ENCODE measurements at places on chromosomes 2 and 18.

DNA sequence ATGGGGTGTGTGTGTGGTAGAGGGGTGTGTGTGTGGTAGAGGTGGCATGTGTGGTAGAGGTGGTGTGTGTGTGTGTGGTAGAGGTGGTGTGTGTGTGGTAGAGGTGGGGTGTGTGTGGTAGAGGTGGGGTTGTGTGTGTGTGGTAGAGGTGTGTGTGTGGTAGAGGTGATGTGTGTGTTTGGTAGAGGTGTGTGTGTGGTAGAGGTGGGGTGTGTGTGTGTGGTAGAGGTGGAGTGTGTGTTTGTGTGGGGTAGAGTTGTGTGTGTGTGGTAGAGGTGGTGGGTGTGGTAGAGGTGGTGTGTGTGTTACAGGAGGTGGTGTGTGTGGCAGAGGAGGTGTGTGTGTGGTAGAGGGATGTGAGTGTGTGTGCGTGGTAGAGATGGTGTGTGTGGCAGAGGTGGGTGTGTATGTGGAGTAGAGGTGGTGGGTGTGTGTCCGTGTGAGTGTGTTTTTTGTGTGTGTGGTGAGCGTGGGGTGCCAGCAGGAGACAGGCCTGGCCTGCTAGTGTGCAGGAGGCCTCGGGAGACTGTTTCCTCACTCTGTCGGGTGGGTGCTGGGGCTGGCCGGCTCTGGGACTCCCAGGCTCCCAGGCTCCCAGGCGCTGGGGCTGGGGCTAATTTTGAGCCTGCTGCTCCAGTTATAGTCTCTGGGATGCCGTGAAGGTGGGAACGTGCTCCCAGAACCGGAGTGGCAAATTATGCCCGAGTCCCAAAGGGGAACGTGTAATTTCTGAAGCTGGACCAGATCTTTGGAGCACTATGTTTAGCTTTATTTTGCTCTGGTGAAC lies 165.2 kb downstream of the DYSF start:
- DNase-seq = no peak

- DNase-seq = no peak
Observed at GRCh38 chr2:149226790-149227189, 103.6 kb upstream of the LYPD6 start.

GRCh38 chr18:45856531-45856930 lies 31.1 kb downstream of the SIGLEC15 start:
- no peak for DNase-seq

DNA sequence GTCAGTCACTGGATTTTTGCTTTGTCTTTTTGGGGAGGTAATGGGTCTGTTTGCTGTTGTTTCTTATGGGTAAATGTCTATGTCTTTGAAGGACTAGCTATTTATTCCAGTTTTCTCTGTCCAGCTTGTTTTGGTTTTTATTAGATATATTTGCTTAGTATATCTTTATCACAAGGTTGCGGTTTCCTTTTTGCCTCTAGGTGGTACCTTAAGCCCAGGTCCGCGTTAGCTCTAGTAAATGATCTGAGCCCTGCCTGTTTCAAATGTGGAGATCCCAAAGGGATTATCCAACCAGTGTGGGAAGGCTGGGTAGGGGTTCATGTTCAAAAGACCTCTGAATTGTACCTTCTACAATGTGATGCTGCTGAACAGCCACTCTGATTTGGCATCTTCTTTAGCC lies 114.5 kb downstream of the MYO3B start:
- DNase-seq = no peak

GRCh38 chr2:24272161-24272802 lies 88.1 kb downstream of the ITSN2 start:
- no peak for DNase-seq

All from stimulated activated CD4-positive, alpha-beta T cell treated with anti-CD3 and anti-CD28 coated beads, Interleukin-1b, Interleukin-23, amount 100 ng/mL, for 24 hours (primary cell).